CD8-positive, alpha-beta memory T cell (primary cell): ENCODE measurements at places on chromosomes 4 and X. TPM values are rescaled to one million over a fixed set of nuclear protein-coding genes. Genes with fewer than 3 reads are reported as not detected.

Gene UBE2A
- polyA plus RNA-seq, result 50.1 TPM

Gene GPC4
- polyA plus RNA-seq, result not detected

Gene CFI
- polyA plus RNA-seq, result not detected

Gene CSAG1
- not detected for polyA plus RNA-seq

Gene MAGEB1
- not detected for polyA plus RNA-seq

Gene MGST2
- 10.9 TPM for polyA plus RNA-seq

Gene GAGE2A
- polyA plus RNA-seq, result not detected

Gene TRIM61
- 1.3 TPM for polyA plus RNA-seq

Gene ADRA2C
- polyA plus RNA-seq, result not detected

Gene CSN2
- polyA plus RNA-seq, result not detected

Gene TRMT2B
- 45.5 TPM for polyA plus RNA-seq

Gene FGD1
- 0.67 TPM for polyA plus RNA-seq

Gene C4orf51
- polyA plus RNA-seq, result not detected

Gene SLC25A43
- 7.6 TPM for polyA plus RNA-seq

Gene CCKAR
- not detected for polyA plus RNA-seq
